NCI-H748 treated with DMSO at 0.1 percent for 48 hours (cell line): ENCODE measurements at places on chromosomes 3 and 15.

DNA sequence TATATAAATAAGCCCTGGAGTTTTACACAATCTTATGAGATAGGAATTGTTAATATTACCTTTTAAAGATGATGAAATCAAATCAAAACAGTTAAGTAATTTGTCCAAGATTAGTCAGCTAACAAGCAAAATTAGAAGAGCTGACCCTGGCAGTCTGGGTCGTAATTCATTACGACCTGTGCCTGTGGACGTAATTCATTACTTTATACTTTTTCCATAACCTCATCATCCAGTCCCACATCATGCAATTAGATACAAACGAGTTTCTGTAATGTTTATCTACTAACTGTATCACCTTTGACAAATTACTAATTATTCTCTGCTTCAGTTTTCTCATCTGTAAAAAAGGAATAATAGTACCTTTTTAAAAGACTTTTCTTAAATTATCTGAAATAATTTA lies 665.9 kb downstream of the ZBBX start:
- no peak for DNase-seq

GRCh38 chr3:126158016-126158911 lies 22.1 kb downstream of the ALDH1L1 start:
- no peak for DNase-seq

DNA sequence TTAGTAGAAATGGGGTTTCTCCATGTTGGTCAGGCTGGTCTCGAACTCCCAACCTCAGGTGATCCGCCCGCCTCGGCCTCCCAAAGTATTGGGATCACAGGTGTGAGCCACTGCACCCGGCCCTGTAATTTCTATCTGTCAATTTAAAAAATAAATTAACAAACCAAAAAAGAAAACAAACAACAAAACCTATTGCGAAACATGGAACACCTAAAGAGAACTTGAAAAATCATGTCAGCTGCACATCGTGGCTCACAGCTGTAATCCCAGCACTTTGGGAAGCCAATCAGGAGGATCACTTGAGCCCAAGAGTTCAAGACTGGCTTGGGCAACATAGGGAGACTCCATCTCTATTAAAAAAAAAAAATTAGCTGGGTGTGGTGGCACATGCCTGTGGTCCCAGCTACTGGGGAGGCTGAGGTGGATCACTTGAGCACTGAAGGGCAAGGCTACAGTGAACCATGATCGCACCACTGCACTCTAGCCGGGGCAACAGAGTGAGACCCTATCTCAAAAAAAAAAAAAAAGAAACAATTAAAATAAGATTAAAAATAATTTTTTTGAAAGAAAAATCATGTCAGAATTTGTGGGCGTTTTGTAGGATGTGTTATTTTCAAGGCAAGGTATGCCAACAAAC lies 19.6 kb downstream of the PARP6 start:
- DNase-seq = no peak

GRCh38 chr3:141928631-141929270 lies 52.3 kb downstream of the ATP1B3 start:
- DNase-seq = no peak

DNA sequence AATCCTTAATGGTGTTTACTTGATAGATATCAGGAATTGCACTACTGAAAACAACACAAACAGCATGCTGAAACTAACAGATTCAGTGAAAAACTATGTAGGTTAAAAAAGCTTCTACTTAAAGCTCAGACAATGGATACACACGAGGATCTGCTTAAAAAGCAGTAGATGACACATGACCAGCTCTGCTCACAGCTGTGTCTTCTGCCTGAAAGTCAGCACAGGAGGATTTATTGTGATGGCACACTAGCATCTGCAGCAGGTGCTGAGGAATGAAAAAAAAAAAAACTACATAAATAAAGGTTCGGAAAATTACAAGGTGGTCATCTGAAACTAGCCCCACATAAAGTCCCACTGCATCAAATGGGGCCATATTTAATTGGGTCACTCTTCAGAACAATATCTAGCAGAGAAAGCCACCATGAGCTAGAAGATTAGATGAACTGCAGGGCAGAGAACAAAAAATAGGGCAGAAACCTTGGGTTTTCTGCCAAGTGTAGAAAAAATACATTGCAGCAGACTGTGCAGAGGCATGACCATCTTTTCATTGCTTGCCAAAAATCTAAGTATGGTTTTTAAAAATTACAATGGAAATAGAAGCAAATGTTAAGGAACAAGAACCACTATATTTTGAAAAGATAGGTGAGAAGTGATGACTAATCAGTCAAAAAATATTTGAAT lies 13.2 kb upstream of the GOLM2 start:
- DNase-seq = no peak

DNA sequence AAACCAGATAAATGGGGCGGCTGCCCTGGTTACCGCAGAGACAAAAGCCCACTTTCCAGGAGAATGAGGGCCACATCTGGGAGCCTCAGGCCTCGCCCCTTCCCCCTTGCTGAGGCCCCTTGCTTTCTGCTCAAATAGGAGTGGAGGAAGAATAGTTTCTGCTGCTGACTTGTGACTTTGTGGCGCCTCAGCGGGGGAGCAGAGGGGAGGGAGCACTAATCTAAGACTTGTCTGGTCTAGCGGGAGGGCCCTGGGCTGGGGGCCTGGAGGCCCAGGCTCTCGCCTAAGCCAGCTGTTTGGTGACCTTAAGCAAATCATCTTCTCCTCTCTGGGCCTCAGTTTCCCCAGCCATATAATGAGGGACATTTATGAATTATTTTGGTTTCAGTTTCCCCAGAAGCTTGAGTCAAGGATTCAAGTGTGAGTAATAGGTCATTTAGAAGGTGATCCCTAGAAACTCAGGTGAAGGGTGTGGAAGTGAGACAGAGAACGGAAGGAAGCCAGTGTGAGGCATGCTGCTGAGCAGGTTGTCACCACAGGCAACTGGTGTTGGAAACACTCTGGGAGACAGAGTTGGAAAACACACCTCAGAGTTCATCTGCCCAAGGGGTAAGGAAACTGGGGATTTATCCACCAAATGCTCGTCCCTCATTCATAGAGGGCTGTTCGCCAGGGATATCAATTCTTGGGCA lies 25.9 kb upstream of the SMAD3 start:
- no peak for DNase-seq

GRCh38 chr3:125051715-125052581 lies 3.8 kb downstream of the HEG1 start:
- DNase-seq = no peak

GRCh38 chr15:45372041-45372995 lies 6.0 kb downstream of the GATM start:
- no peak for DNase-seq

DNA sequence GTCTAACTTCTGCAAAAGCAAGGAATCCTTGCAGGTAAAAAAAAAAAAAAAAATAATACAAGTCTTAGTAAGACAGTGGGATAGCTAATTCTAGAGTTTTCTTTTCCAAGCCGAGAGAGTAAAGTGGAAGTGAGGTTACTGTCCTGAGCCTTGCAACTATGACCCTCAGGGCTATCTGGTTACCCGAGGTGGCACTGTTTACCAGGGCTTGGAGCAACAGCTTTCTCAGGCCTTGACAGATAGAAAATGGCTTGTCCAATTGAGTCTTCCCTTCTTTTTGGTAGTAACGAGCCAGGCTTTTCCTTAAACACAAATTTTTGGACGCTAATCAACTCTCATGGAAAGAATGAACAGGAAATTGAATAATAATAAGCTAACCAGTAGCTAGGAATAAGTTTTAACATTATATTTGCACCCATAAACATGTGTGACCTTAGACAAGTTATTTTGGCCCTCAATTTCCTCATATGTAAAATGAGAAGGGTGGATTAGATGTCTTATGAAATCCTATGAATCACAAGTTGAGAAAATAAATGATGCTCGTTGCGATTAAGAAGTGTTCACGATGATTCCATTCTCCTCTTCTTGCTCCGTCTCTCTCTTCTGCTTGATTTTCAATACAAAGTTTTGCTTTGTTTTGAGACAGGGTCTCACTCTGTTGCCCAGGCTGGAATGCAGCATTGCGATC lies 236.9 kb upstream of the KBTBD8 start:
- no peak for DNase-seq

DNA sequence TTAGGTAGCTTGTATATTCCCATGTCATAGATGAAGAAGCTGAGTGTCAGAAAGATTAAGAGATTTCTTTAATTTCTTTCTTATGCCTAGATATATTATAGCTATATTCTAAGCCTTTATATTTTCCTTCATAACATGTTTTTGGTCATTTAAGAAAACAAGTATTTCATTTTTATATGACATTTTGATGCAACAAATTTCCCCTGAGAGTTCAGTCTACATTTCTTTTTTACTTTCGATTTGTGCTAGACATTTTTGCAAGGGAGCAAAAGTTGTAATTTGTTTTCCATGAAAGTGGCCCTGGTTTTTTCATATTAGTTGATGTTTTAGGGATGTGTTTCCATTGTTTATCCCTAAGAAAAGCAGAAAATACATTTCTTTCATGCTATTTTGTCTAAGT lies 344.9 kb downstream of the NLGN1 start:
- no peak for DNase-seq

- DNase-seq = no peak
These were observed 22.3 kb downstream of the GRIP2 start for GRCh38 chr3:14517601-14518431.

DNA sequence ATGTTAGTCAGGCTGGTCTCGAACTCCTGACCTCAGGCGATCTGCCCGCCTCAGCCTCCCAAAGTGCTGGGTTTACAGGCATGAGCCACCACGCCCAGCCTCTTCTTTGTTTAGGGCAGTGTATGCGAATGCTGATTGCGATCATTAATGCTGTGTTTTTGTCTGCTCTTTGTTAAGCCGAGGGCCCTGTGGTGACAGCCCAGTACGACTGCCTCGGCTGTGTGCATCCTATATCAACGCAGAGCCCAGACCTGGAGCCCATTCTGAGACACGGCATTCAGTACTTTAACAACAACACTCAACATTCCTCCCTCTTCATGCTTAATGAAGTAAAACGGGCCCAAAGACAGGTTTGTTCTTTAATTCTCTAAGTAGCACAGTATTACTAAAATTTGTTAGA lies 7.8 kb downstream of the KNG1 start:
- DNase-seq = no peak

DNA sequence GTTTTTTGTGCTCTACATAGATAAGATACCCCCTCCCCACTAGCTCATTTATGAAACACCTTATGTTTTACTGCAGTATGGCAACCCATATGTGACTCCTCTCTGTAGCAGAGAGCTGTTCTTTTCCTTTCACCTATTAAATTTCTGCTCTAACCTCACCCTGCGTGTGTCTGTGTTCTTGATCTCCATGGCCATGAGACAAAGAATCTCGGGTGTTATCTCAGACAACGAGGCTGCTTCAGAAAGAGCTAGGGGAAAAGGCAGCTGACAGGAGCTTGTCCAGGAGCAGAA lies 18.0 kb downstream of the CCR8 start:
- DNase-seq = no peak

GRCh38 chr15:84647726-84648125 lies 6.4 kb downstream of the WDR73 start:
- no peak for DNase-seq

DNA sequence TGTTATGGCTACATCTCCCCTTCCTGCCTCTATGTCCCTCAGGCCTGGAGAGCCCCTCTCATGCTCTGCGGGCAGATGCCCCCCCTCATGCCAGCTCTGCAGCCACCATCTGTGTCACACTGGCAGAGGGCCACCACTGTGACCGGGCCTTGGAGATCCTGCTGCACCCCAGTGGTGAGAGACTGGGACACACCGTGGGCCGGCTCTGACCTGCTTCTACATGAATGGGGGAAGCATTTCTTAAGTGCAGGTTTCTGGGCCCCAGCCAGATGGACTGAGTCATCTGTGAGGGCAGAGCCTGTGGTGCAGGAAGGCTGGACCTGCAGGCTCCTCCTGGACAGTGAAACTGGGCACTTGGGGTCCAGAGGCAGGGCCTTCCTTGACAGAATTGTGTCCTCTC lies 4.8 kb downstream of the VWA5B2 start:
- DNase-seq = no peak

GRCh38 chr3:5332270-5332956 lies 144.9 kb downstream of the EDEM1 start:
- DNase-seq = no peak

GRCh38 chr3:172685331-172686214 lies 25.3 kb downstream of the NCEH1 start:
- DNase-seq = no peak

DNA sequence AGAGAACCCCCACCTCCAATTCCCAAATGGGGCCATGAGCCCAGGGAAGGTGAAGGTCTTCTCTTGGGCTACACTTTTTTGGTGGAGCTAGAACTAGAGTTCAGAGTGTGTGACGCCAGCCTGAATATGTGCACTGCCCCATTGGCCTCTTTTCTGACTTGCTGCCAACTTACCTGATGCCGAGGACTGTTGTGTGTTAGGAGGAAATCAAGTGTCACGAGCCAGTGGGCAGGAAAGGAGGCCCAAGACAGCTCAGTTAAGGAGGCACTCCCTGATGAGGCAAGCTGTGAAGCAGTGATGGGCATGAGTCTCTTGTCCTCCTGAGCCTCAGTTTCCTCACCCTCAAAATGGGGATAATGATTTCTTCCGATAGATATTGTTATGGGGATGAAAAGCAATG lies 107.8 kb downstream of the ANP32A start:
- DNase-seq = no peak

GRCh38 chr3:72487078-72487765 lies 361.0 kb downstream of the SHQ1 start:
- no peak for DNase-seq

DNA sequence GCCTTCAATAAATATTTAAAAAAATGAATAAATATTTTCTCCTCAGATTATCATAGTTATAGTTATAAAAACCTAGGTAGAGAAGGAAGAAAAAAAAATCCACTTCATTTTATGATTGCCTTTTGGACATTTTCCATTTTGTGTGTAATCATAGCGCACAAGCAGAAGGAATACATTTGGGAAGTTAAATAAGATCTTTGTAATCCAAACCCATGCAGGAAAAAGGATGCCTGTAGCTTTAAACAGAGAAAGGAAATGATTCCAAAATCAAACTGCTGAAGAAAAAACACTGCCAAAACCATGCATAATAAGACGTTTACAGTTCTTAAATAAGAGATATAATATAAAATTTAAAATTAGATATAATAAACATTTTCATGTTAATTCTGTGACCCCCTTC lies 7.4 kb upstream of the CCDC54 start:
- DNase-seq = no peak

DNA sequence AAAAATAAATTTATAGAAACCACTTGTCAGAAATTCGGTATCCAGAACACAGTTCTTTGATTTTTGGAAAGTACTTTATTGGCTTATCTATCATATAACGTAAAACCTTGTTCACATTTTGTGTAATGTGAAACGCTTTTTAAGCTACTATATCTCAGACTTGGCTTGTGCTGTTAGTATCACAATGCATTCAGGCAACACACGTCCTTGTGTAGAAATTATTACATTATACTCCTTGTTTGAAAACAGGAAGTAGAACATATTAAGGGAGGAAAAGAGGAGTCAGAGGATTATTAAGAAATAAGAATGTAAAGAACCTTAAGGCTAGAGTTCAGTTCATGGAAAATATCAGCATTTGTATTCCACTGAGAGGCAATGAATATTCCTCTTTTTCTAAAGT lies 1.6 kb downstream of the DNAJC13 start:
- DNase-seq = no peak

GRCh38 chr3:20576228-20576627 lies 390.2 kb upstream of the SGO1 start:
- no peak for DNase-seq
